ENCODE measurements at places on chromosomes 3 and 15. TPM values are rescaled to one million over a fixed set of nuclear protein-coding genes. Genes with fewer than 3 reads are reported as not detected.

DNA sequence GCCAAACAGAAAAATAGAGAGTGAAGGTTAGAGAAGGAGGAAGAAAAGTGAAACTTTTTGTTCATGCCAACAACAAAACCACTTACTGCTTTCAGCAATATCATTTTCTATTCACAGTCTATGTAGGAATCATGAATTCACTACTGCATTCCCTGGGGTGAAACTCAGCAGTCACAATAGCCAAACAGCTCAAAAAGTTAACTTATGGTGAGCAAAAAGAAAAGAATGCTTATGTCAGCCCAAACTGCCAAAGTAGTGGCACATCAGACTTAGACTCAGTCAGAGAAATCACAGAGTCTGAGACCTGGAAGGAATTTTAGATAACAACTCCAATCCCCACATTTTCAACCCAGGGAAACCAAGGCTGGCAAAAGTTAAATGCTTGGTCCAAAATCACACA, 238.7 kb upstream of the TMCO5A start:
- no peak for DNase-seq
- no peaks in the 10 kb centered on the region for H3K4me1 ChIP-seq
- no peaks in the 10 kb centered on the region for H3K36me3 ChIP-seq

DNA sequence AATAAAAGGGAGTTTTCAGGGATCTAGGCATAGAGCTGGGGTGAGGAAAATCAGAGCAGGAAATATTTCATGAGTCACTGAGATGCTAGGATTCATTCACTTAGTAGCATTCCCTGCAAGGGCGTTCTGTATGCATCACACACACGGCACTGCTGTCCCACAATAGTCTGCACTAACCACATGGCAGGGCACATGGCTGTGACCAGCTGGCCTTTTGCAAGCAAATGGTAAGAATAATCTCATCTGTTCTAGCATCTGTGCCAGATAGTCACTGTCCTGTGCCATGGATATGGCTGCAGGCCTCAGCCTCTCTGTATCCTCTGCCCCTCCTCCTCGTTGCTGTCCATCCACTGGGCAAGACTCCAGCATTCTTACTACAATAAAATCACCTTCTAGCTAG, 37.8 kb downstream of the BOC start:
- no peaks in the 10 kb centered on the region for H3K27me3 ChIP-seq
- H3K4me3 ChIP-seq = no peak overlapping the region
- H3K36me3 ChIP-seq = no peaks in the 10 kb centered on the region
- H3K4me1 ChIP-seq = no peaks in the 10 kb centered on the region

DNA sequence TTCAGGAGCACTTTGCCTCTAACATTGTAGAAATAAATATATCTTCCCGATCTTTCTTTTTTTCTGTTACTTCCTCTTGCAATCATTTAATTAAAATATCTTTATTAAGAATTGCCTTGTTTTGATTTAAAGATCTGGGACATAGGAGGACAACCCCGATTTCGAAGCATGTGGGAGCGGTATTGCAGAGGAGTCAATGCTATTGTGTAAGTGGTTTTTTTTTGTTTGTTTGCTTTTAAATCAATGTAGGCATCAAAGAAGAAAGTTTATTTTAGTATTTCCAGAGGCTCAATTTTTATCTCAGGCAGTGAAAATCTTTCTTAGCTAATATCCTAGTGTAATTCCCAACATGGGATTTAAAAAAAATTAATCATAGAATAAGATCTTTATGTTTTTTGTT, 15.5 kb upstream of the EDEM1 start:
- H3K36me3 ChIP-seq = no peaks in the 10 kb centered on the region
- H3K4me1 ChIP-seq = no peaks in the 10 kb centered on the region
- no peak for DNase-seq
- H3K27me3 ChIP-seq = no peaks in the 10 kb centered on the region
- no peak overlapping the region for H3K4me3 ChIP-seq
- no peak overlapping the region for H3K27ac ChIP-seq

DNA sequence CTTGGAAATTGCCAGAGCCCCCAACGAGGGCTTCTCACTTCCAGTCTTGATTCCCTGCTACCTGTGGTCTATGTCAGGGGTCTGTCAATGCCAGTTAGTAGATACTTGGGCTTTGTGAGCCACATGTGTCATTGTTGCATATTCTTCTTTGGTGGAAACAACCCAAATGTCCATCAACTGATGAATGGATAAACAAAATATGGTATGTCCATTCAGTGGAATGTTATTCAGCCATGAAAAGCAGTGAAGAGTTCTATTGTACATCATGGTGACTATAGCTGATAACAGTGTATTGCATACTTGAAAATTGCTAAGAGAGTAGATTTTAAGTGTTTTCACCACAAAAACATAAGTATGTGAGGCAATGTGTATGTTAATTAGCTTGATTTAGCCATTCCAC, 288.1 kb downstream of the RPLP1 start:
- no peak overlapping the region for H3K27ac ChIP-seq
- no peaks in the 10 kb centered on the region for H3K36me3 ChIP-seq
- no peak for DNase-seq
- no peak overlapping the region for H3K4me3 ChIP-seq

DNA sequence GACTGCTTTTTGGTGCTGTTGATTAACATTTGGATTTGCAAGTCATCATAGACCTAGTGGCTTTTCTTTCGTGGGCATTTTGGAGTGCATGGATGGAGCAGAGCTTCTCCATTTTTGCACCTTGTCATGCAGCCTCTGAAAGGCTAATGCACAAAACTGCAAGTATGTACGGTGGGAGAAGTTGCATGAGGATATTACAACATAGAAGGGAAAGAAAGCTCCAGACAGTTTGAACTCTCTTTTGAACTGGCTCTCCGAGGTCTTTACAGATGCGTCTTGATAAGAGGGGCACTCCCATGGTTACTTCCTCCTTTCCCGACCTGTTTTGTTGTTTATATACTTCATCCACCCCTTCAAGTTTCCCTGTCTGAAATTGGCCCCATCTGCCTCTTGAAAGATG, 147.1 kb upstream of the GBE1 start:
- no peaks in the 10 kb centered on the region for H3K4me1 ChIP-seq
- H3K27me3 ChIP-seq = no peaks in the 10 kb centered on the region
- no peak overlapping the region for H3K27ac ChIP-seq
- H3K36me3 ChIP-seq = no peaks in the 10 kb centered on the region

DNA sequence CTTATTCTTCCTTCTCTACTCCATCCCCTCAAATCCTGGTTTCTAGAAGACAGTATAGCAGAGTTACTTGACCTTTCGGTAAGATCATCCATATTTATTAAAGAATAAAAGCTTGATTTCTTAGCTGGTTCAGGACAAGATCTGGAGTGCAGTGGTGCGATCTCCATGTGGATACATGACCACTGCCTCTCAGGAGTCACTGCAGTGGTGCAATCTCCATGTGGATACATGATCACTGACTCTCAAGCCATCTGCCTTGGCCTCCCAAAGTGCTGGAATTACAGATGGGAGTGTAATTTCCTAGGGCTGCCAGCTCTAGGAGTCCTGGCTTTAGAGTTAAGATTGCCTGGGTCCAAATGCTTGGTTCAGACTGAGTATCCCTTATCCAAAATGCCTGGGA, 16.5 kb downstream of the LARP6 start:
- H3K27me3 ChIP-seq = no peaks in the 10 kb centered on the region
- H3K4me3 ChIP-seq = no peak overlapping the region
- no peak for DNase-seq

DNA sequence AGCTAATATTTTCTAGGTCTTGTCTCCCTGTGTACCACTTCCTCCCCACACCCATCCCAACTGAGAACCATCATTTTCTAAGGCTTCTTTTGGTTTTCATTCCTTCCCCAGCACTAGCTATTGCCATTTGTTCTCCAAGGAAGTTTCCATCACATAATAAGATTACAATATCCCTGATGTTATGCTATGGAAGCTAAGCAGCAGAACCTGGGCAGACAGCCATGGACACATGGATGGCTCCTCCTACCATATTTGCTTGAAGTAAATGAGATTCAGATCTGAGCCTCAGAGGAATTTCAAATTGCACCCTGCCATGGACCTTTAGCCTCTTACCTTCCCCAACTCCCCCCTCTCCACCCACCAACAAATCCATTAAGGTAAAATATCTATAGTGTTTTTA, 31.5 kb downstream of the GASK1A start:
- H3K4me1 ChIP-seq = no peaks in the 10 kb centered on the region
- no peaks in the 10 kb centered on the region for H3K27me3 ChIP-seq
- H3K4me3 ChIP-seq = no peak overlapping the region
- no peak for DNase-seq
- no peaks in the 10 kb centered on the region for H3K36me3 ChIP-seq

DNA sequence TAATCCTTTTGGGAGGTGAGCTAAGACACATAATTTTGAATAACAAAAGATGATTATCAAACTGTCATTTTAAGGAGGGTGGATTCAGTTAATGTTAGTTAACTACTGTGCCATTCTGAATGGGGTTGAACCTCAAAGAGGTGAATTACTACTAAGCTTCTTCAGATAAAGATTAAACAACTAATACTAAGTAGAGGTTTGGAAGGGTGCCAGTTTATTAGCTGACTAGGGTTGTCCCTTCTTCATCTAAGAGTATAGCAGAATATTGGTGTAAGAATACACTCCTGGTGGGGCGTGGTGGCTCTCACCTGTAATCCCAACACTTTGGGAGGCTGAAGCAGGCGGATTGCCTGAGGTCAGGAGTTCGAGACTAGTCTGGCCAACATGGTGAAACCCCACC, 123.1 kb upstream of the LRRFIP2 start:
- H3K4me1 ChIP-seq = no peaks in the 10 kb centered on the region
- no peak overlapping the region for H3K27ac ChIP-seq
- H3K4me3 ChIP-seq = no peak overlapping the region
- no peak for DNase-seq

SNTN gene
- total RNA-seq = not detected

CHL1 gene
- total RNA-seq = not detected
